Mesothelial cell of epicardium (in vitro differentiated cells): ENCODE measurements at places on chromosomes 3 and 15. TPM values are rescaled to one million over a fixed set of nuclear protein-coding genes. Genes with fewer than 3 reads are reported as not detected.
A peak's percentile ranks its signal among the peaks of the same experiment; 100 is the strongest.

DNA sequence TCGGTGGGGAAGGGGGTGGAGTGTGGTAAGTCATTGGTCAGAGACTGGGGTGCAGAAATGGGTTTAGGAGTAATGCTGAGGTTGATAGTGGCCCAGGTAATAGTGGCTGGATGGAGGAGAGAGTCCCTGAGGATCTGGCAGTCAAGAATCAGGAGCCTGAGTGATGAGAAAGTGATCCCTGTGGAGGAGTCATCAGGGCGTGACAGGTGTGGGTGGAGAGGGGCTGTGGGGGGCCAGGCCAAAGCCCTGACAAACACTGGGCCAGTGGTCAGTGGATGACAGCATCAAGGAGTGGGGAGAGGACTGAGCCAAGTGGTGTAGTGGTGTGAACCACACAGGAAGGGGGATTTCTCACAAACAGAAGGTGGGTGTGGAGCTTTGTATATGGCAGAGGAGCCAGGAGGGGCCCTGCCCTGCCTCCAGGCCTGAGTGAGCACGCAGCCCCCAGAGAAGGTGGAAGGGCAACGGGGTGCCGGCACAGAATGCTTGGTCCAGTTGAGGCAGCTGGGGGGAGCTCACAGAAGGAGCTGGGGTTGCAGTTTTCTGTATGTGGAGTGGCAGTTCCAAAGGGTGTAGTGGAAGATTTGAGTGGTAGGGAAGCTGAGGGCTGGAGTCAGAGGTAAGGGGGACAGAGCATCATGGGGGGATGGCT is 77.1 kb downstream of the SPSB4 start:
- H3K27ac ChIP-seq: no peak overlapping the region
- peaks cover 15% of the 10 kb centered on the region for H3K36me3 ChIP-seq
- H3K4me1 ChIP-seq: no peaks in the 10 kb centered on the region

- no peaks in the 10 kb centered on the region for H3K27me3 ChIP-seq
- DNase-seq: no peak
- no peaks in the 10 kb centered on the region for H3K36me3 ChIP-seq
- no peak overlapping the region for H3K27ac ChIP-seq
- peaks cover 12% of the 10 kb centered on the region for H3K4me1 ChIP-seq
- no peak overlapping the region for H3K4me3 ChIP-seq
Observed at GRCh38 chr3:56303487-56303886, 164.8 kb downstream of the ERC2 start.

DNA sequence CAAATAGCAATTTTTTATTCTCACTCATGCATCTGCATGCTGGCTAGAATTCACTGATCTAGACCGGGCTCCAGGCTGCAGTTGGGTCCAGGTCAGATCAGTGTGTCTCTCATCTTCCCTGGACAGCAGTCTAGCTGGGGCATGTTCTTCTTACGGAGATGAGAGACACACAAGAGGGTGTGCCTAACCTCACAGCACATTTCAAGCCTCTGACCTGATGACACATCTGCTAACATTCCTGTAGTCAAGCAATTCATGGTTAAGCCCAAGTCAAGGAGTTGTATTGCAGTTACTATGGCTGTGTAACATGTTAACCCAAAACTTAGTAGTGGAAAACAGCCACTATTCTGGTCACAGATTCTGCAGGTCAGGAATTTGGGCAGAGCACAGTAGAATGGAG is 13.1 kb downstream of the BSN start:
- no peak overlapping the region for H3K4me3 ChIP-seq
- no peaks in the 10 kb centered on the region for H3K4me1 ChIP-seq
- peaks cover 16% of the 10 kb centered on the region for H3K27me3 ChIP-seq
- no peak overlapping the region for H3K27ac ChIP-seq
- no peak for DNase-seq
- no peaks in the 10 kb centered on the region for H3K36me3 ChIP-seq

DNA sequence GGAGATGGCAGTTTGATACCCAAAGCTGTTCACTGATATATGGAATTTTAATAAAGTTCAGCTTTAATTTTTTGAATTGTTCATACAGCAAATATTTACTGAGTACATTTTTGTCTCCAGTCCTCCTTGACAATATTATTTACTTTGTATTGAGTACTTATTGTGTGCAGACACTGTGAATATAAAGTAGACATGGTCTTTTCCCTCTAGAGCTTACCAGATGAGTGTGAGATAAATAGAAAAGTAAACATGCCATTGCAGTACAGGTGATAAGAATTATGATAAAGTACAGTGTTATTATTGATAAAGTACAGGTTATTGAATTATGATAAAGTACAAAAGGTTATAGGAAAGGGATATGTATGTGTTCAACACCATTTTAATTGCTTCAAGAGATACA is 2.1 kb downstream of the UBA5 start:
- H3K4me3 ChIP-seq: no peak overlapping the region
- peaks cover 25% of the 10 kb centered on the region for H3K4me1 ChIP-seq
- no peak overlapping the region for H3K27ac ChIP-seq
- H3K27me3 ChIP-seq: no peaks in the 10 kb centered on the region
- H3K36me3 ChIP-seq: no peaks in the 10 kb centered on the region

GRCh38 chr15:83959477-83959876 is 276.1 kb upstream of the GOLGA6L4 start:
- H3K4me3 ChIP-seq: no peak overlapping the region
- no peak for DNase-seq
- H3K36me3 ChIP-seq: peaks cover 4% of the 10 kb centered on the region
- H3K27ac ChIP-seq: no peak overlapping the region

DNA sequence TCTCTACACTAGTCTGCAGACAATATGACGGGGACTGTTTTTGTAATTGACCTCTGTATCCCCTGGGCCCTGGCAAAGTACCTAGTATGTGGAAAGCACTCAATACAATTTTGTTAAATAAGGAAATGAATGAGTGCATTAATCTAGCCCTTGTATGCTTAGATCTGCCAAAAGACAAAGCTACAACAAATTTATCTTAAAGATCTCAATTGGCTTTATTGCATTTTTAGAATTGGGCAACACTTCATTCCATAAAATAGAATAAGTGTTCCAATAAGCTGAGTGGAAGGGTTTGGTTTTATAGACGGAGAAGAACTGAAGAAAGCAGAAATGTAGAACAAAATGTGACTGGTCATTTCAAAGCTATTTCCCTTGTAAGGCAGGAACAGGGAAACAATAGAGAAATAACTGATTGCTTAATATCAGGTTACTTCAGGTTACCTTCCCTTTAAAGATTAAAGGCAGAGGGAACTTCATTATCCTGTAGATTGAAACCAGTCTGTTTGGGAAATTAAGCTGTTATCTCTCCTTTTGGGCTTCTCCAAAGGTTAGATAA is 108.3 kb upstream of the MME start:
- H3K4me1 ChIP-seq: peaks cover 30% of the 10 kb centered on the region
- no peak overlapping the region for H3K27ac ChIP-seq
- H3K36me3 ChIP-seq: no peaks in the 10 kb centered on the region
- no peaks in the 10 kb centered on the region for H3K27me3 ChIP-seq
- DNase-seq: no peak

GRCh38 chr3:116179091-116179490 is 266.2 kb downstream of the LSAMP start:
- H3K4me3 ChIP-seq: no peak overlapping the region
- H3K27me3 ChIP-seq: no peaks in the 10 kb centered on the region
- peak overlapping the region; percentile 68 for H3K27ac ChIP-seq
- DNase-seq: no peak
- H3K4me1 ChIP-seq: peaks cover 9% of the 10 kb centered on the region
- no peaks in the 10 kb centered on the region for H3K36me3 ChIP-seq

DNA sequence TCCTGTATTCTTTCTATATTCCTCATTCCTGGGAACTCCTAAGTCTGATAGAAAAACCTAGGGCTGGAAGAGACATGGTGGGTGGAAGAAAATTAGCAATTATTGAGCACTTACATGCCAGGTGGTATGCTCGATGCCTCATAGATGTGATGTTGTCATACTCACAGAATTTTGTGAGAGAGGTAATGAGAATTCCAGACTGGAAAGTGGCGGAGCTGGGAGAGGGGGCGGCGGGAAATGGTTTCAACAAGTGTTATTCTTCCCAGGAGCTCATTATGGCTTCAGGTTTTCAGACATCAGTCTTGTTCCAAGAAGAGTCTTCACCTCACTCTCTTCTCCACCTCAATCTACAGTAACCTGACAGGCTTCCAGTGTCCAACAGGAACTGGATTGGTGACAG is 16.2 kb downstream of the TIMP4 start:
- no peaks in the 10 kb centered on the region for H3K27me3 ChIP-seq
- H3K27ac ChIP-seq: no peak overlapping the region
- DNase-seq: no peak
- H3K36me3 ChIP-seq: no peaks in the 10 kb centered on the region
- H3K4me3 ChIP-seq: no peak overlapping the region

DNA sequence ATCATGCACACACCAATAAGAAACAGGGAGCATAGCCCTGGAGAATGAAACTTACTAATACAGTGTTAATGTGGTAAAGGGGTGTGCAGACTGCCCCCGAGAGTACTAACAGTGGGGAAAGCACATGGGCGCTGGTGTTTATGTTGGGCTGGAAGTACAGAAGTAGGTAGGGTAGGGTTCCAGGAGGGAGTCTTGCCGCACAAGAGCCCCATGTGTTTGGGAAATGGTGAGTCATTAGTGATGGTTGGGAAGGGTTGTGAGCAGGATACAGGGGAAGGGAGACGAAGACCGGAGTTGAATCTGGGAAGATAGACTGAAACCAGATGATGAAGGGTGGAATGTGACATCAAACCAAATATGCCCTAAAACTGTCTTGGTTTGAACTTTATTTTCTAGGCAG is 117.1 kb downstream of the THSD4 start:
- no peak overlapping the region for H3K27ac ChIP-seq
- H3K27me3 ChIP-seq: no peaks in the 10 kb centered on the region
- H3K4me1 ChIP-seq: peaks cover 41% of the 10 kb centered on the region

DNA sequence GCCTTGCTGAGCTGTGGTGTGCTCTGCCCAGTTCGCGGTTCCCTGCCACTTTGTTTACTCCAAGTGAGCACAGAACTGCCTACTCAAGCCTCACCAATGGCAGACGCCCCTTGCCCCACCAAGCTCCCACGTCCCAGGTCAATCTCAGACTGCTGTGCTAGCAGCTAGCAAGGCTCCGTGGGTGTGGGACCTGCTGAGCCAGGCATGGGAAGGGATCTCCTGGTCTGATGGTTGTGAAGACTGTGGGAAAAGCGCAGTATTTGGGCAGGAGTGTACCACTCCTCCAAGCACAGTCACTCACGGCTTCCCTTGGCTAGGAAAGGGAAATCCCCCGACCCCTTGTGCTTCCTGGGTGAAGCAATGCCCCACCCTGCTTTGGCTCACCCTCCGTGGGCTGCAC is 45.0 kb downstream of the SLC12A6 start:
- H3K27me3 ChIP-seq: peaks cover 2% of the 10 kb centered on the region
- H3K27ac ChIP-seq: no peak overlapping the region
- no peak overlapping the region for H3K4me3 ChIP-seq
- H3K36me3 ChIP-seq: peaks cover 17% of the 10 kb centered on the region
- no peak for DNase-seq

- H3K4me3 ChIP-seq: no peak overlapping the region
- DNase-seq: no peak
Observed at GRCh38 chr3:36796161-36796560, 31.8 kb upstream of the DCLK3 start.

GRCh38 chr3:15556512-15556911 is 35.0 kb upstream of the COLQ start:
- DNase-seq: no peak
- no peak overlapping the region for H3K27ac ChIP-seq
- no peak overlapping the region for H3K4me3 ChIP-seq
- H3K27me3 ChIP-seq: no peaks in the 10 kb centered on the region
- H3K36me3 ChIP-seq: peaks cover 5% of the 10 kb centered on the region

DNA sequence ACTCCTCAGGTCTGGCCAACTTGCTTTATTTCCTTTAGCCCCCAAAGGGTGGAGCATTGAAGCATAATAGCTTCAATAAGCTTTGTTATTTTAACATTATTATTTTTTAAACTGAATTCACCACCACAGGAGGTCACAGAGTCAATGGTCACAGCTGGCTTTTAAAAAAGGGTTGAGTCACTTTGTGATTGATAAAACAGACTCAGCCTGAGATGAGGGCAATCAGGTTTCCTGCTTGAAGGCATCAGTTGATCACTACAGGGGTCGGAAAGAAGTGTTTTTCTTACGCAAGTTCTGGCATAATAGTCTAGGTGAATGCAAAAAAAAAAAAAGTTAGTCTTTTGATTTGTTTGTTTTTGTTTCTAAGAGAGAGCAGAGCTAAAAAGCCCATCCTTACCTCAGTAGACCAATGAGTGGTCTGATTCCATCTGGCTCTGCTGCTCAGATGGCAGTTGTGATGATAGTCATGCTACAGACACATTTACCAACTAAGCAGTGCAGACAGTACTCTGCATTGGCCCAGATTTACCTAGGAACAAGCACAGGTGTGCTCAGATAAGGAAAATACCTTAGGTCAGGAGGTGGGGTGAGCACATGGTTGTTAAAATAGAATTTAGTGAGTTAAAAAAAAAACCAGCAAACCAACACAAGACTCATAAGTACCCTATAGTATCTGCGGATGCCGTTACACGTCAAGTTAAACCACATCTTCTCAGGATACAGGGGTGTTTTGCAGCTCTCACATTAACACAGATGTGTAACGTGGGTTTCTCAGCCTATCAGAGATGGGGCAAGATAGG is 22.6 kb downstream of the ZNF80 start:
- peaks cover 29% of the 10 kb centered on the region for H3K27me3 ChIP-seq
- H3K4me3 ChIP-seq: no peak overlapping the region
- no peaks in the 10 kb centered on the region for H3K4me1 ChIP-seq

- H3K4me3 ChIP-seq: no peak overlapping the region
- peaks cover 4% of the 10 kb centered on the region for H3K36me3 ChIP-seq
- H3K27me3 ChIP-seq: peaks cover 31% of the 10 kb centered on the region
- peak overlapping the region; percentile 79 for H3K27ac ChIP-seq
Observed at GRCh38 chr15:91116113-91117067, 16.3 kb downstream of the SV2B start.

DNA sequence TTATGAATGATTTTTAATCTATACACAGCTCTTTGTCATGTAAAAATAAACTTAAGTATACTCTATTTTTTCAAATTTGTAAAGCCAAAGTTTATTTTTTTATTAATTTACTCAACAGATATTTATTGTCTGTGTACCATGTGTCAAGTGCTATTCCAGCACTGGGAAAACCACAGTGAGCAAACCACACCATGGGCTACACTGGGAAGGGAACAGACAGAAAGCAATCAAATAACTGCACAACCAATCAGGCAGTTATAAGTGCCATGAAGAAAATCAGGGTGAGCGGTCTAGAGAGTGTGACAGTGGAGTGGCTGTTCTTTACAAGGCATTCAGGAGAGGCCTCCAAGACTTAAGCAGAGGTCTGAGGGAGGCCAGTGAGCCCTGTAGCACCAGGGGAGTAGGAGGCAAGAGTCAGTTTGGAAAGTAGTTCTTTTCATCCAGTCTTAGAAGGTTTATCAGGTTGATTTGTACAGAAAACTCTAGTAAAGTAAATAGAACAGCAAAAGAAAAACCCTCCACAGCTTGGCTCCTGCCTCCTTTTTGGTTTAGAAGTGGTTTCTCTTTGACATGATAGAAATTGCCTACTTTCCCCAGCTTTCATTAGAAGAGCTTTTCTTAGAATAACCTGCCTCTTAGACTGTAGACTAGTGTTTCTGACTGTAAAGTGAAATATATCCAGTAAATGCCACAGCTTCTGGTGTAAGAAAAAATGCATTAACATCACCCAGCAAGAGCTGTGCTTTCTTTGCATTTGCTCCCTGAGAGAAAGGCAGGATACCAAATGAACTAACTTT is 13.7 kb downstream of the EIF2AK4 start:
- peaks cover 40% of the 10 kb centered on the region for H3K36me3 ChIP-seq
- peak overlapping the region; percentile 72 for H3K27ac ChIP-seq
- H3K4me1 ChIP-seq: peaks cover 5% of the 10 kb centered on the region
- DNase-seq: no peak
- H3K27me3 ChIP-seq: no peaks in the 10 kb centered on the region
- H3K4me3 ChIP-seq: no peak overlapping the region

ATP10A gene
- total RNA-seq: 0.18 to 0.49 TPM (median 0.22 TPM) in 3 replicates

IQCF5 gene
- not detected in 3 replicates for total RNA-seq

FRMD5 gene
- total RNA-seq: 1.4 to 2.5 TPM (median 2.3 TPM) in 3 replicates

MED12L gene
- 13.5 to 16.9 TPM (median 13.8 TPM) in 3 replicates for total RNA-seq

NME9 gene
- 0.34 to 1.1 TPM (median 0.44 TPM) in 3 replicates for total RNA-seq

C2CD4A gene
- total RNA-seq: not detected in 3 replicates

CPN2 gene
- not detected in 3 replicates for total RNA-seq

FBXW12 gene
- 0.47 to 0.66 TPM (median 0.51 TPM) in 3 replicates for total RNA-seq

HIGD2B gene
- not detected in 3 replicates for total RNA-seq
